Suprapubic skin (tissue), 4 donors: ENCODE measurements at places on chromosomes 2 and 18.

DNA sequence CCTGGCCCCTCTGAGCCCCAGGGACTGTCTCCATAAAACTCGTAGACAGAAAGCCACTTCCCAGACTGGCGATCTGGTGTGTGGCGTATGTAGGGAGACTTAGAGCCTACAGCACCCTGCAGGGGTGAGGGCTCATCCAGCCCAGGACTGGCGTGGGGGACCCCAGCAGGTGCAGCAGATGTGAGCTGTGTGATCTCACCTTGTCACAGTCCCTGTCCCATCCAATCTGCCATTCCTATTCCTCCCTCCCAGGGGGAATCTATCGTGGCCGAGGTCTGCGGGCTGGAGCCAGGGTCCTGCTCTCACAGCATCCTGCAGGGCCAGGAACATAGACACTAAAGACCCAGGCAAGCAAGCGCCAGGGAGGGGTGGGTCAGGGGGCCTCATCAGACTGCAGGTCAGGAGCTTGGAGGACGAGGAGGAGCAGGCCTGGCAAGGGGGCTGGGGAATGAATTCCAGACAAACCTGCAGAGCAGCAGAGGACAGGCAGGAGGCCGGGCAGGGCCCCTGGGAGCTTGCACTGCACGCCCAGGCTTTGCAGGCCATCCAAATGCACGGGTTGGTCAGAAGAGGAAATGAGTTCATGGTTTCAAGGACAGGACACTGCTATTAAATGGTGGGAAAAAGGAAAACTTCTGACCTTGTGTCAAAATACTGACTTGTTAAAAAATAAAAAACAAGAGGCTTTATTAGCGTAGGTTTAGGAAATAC lies 32.5 kb downstream of the HS6ST1 start:
- DNase-seq, result no peak

DNA sequence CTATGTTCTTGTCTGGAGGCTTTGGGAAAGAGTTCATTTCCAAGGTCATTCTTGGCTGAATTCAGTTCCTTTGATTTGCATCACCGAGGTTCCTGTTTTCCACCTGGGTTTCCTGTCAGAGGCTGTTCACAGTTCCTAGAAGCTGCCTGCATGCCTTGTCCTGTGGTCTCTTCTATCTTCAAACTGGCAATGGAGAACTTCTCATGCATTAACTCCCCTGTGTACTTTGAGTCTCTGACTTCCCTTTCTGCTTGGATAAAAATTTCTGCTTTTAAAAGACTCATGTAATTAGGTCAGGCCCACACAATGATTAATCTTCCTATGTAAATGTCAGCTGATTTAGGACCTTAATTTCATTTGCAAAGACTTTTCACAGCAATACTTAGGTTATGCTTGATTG lies 499.3 kb upstream of the FANCL start:
- DNase-seq, result no peak

GRCh38 chr2:12045864-12046291 lies 299.4 kb downstream of the LPIN1 start:
- no peak for DNase-seq

- DNase-seq, result no peak
These were observed 80.9 kb downstream of the CABYR start for GRCh38 chr18:24219561-24220317.

DNA sequence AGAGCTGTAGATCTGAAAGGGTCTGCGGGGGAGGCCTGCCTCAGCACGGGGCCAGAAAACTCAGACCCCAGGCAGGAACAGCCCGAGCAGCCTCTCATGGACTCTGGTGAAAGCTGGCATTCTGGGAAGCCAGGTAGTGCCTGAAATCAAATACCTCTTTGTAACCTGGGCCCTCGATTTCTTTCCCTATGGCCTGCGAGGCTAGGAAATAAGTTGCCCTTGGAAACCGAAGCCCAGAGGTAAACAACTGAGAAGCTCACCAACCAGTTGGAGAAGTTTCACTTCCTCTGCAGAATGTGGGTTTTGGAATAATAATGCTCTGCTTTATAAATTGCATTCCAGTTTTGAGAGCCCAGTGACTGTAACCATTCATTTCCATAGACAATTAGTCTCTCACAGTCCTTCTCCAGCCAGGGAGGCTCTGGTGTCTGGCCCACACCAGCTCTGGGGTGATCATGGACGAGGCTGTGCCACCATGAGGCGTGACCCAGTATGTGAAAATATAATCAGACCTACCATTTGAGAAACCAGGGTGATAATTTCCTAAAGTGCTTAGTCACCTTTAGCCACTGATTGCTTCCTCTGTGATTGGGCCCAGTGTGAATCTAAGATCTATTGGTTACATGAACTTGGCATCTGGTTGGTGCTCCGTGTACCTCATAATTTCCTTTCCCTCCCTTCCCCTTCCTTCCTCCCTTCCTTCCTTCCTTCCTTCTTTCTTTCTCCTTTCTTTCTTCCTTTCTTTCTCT lies 133.1 kb upstream of the PELI1 start:
- no peak for DNase-seq

- no peak for DNase-seq
These were observed 317.3 kb upstream of the THUMPD2 start for GRCh38 chr2:40096360-40096759.

- DNase-seq, result no peak
These were observed 32.5 kb upstream of the FHOD3 start for GRCh38 chr18:36265015-36265414.

DNA sequence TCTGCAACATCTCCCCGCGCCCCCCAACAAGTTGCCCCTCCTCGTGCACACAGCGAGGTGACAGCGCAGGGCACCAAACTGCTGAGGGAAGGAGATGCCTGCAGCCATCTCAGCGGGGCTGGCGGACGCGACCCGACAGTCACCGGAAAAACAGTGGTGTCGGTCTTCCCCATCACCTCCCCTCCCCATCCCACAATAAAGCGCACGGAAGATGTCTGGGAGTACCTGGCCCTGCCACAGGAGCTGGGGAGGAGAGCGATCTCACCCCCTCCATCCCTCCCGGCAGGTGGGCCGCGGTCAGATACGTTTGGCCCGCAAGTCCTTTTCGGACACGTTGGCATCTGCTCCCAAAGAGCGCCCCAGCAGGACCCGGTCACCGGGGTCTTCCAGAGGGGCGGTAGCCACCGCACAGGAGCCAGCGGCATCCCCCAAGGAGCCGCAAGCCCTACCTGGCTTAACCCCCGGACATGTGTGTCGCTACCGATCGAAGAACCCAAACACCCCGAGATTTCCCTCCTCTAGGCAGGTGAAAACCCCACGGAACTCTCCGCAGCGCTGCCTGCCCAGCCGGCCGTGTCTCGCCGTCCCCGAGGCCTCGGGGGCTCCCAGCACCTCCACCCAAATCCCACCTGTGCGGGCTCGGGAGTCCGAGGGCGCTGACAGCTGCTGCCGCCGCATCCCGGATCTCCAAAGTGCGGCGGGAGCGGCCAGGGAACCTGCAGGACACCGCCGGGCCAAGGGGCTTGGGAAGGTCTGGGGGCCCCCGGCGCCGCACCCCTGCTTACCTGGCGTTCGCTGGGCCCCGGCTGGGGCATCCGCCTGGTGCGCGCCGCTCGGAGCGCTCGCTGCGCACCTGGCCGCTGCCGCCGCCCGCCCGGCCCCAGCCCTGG lies 657 bp downstream of the ATP8B1 start:
- DNase-seq, result no peak

- DNase-seq, result no peak
These were observed 11.3 kb downstream of the IL1RN start for GRCh38 chr2:113138428-113139322.

GRCh38 chr18:79405781-79406575 lies 10.2 kb downstream of the NFATC1 start:
- DNase-seq, result peak; percentile 86

- DNase-seq, result no peak
These were observed 392.0 kb upstream of the NRP2 start for GRCh38 chr2:205290299-205290698.

DNA sequence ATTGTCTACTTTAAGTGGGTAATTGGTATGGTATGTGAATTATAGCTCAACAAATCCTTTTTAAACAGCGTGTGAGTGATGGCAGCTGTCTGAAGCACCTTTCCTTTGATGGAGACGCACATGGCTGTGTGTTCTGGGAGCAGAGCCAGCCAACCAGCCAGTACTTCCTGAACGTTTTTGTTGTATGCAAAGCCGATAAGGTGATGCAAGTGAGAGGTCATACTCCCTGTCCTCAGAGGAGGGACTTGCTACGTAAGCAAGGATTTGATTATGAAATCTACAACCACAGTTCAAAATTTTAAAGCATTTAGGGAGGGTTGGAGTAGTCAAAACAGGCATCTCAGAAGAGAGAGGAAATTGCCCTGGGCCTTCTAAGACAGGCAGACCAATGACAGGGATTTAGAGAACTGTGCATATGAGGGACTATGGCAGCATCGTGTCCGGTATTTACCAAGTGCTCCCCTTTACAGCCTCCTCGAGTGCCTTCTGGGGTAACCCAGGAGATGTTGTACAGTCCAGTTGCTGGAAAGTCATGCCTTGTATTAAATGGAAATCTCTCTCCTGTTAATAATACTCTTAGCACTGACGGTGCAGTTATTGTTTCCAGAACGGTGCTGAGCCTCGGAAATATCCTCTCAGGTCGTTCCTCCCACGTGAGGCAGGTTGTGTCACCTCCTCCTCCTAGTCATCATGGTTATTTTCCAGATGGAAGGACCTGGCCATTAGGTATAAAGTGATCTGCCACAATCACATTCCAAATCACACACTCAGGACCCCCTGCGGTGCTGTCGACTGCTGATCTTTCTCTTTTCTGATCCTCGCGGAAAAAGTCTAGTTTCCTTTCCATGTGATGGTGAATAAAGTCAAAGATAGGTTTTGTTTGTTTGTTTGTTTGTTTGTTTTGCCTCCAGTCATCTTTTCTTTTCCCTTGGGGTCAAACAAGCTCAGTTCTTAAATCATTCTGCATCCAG lies 28.4 kb downstream of the ARHGEF4 start:
- DNase-seq, result no peak

DNA sequence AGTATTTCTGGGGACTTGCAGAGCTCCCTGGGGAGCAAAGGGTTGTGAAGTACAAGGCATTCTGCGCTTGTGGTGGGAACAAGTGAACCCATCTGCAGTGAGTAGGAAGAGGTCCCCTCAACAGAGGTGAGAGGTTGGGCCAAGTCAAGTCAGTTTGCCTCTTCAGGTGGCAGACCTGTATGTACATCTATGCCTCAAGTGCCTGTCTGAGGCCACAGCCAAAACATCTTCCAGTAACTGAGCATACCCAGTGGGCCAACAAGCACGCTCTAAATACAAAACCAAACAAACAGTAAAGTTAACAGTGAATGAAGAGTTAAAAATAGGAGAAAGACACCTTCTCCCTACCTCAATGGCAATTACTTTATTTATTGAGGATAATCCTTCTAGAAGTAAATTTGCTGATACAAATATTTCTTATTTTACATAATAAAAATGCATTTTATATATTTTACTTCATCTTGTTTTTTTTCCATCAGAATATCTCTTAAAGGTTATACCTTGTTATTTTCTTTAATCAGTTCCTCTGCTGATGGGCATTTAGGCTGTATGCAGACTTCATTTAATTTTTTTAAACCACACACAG lies 2.5 kb downstream of the GYPC start:
- no peak for DNase-seq

DNA sequence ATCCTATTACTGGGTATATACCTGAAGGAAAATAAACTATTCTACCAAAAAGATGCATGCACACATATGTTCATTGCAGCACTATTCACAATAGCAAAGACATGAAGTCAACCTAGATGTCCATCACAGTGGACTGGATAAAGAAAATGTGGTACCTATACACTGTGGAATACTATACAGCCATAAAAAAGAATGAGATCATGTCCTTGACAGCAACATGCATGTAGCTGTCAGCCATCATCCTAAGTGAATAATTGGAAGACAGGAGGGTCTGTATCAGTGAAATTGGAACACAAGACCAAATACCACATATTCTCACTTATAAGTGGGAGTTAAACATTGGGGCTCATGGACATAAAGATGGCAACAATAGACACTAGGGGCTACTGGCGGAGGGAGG lies 27.7 kb upstream of the TWIST2 start:
- no peak for DNase-seq

- no peak for DNase-seq
These were observed 17.3 kb downstream of the GRHL1 start for GRCh38 chr2:9968553-9969497.

GRCh38 chr2:239991689-239992314 lies 33.3 kb downstream of the NDUFA10 start:
- no peak for DNase-seq

- DNase-seq, result no peak
These were observed 340.4 kb downstream of the NRXN1 start for GRCh38 chr2:50691513-50691912.

DNA sequence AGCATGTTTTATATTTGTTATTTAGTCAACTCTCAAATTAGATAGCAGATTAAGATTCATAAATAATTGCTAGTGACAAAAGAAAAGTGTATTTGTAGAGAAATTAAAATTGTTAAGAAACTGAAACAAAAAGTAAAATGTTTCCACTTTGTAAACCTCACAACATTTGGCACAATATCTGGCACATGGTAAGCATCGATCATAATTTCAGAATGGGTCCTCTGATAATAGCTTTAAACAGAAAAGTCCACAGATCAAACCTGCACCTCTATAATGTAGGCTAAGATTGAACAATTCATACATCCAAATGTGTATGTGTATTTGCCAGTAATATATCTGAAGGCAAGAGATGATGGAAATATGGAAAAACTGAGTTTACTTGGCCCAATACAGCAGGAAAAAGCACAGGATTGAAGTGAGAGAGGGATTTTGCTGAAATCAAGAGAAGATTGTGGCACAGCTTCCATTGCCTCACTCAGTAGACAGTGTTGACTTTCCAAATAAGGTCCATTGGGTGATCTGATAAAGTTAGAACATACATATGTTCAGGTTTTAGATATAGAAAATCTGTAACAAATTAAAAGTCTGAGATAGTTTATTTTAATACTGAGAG lies 39.4 kb downstream of the COBLL1 start:
- no peak for DNase-seq

- DNase-seq, result no peak
These were observed 12.0 kb upstream of the DES start for GRCh38 chr2:219405958-219406860.

DNA sequence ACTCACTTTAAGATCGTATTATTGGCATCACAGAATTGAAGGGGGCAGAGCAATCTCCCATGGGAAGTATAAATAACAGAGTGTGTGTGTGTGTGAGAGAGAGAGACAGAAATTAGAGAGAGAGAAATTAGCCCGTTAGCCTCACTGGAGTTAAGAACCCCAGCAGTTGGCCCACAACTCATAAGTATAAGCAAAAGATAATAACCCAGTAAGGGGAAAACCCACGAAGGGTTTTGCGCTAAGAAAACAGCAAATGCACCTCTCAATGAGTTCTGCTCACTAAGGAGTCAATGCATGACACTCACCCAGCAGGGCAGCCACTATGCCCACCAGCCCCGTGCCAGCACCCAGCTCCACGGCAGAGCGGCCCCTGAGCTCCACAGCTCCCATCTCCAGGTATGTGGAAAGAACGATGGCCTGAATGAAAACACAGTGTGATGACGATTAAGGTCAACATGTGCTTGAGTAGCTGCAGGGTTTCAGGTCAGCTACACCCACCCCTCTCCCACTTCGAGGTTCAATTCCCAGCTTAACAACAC lies 3.6 kb downstream of the METTL21A start:
- DNase-seq, result no peak
